HFFc6 (cell line): ENCODE measurements at places on chromosomes 13 and 19.

DNA sequence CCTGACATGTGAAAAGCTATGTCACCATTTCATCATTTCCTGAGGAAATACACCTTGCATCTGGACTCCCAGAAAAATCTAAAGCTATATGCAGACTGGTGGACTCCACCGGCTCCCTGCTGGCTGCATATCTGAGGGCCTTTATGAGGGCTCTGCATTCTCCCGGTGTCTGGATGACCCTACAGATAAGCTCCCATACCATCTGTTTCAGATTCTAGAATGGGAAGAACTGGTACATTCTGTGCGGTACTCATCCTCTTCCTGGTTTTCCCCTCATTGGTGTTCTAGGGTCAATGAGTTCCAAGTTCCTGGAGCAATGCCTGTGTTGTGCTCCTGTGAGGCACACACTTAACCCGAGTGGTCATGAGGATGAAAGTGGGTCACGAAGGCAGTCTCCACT lies 60.4 kb downstream of the COL4A1 start:
- no peak for DNase-seq

GRCh38 chr19:7658219-7658686 lies 10.6 kb upstream of the RETN start:
- DNase-seq, result no peak

- DNase-seq, result peak; percentile 66
Observed at GRCh38 chr13:59746291-59746962, 417.3 kb downstream of the DIAPH3 start.

- no peak for DNase-seq
Observed at GRCh38 chr13:32515246-32515645, 23.3 kb downstream of the N4BP2L2 start.

DNA sequence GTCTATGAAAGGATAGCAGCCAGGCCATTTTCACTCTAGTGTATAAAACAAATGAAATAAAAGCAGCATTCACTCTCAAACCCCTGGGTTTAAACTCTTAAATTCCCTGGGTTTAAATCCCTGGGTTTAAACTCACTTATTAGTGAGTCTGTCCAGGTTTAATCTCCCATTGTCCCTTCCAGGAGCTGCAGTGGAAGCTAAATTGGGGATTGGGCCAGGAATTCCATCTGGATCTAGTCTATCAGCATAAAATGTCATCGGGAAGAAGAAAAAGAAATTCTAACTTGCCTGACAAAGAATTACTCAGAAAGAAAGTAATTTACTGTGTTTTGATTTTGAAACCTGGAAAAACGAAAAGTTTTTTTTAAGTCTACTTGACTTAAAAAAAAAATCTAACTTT lies 54.8 kb downstream of the FRY start:
- no peak for DNase-seq

DNA sequence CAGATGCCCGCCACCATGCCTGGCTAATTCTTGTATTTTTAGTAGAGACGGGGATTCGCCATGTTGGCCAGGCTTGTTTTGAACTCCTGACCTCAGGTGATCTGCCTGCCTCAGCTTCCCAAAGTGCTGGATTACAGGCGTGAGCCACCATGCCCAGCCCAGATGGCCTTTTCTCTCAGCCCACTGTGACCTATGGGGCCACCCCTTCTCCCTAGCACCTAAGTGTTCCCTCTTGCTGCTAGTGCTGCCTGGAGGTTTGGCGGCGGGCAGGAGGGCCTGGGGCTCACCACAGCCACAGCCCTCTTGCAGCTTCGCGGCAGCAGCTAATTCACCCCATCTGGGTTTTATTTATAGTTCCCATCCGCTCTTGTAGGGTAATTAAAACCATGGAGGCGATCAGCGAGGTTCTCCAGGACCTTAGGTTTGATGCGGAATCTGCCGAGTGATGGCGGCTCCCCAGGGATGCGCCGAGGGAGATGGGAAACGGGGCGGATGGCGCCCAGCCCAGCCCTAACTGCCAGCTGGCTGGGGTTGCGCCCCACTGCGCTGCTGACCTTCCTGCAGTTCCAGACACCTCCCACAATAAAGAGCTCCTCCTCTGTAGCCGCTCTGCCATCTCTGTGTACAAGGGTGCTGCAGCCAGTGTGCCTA lies 3.3 kb downstream of the REX1BD start:
- no peak for DNase-seq

- DNase-seq, result no peak
Observed at GRCh38 chr13:71851498-71852409, 15.2 kb downstream of the DACH1 start.

DNA sequence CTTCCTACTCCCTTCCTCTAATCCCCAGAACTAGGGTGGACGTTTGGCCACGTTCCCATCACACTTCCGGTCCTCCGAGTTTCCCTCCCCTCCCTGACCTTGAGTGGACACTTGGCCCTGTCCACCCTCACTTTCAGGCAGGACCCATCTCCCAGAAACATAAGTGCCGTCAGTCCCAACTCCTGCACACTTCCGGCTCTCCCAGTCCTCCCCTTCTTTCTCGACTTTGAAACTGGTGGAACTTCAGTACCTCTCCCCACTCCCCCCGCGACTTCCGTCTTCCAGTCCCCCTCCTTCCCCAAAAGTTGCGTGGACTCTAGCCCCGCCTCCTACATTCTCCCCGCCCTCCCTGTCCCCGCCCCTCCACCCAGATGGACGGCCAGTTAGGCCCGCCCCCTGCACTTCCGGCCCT lies 278 bp upstream of the ZNF274 start:
- DNase-seq, result no peak

DNA sequence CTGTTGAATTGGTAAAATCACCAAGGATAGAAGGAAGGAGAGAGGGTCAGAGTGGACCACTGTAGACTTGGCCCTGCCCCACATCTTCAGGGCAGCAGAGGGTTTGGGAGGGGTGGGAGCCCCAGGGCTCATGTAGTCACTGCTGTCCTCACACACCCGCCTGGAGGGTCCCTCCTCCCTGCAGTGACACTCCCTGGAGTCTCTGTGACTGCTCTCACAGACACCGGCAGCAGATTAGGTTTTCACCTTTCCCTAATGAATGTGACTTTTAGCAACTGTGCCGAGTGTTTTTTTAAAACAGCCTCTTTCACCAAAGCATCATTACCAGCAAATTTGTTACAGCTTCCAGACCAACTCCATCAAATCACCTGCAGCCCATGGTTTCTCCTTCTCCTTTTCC lies 45.7 kb upstream of the CCNE1 start:
- no peak for DNase-seq

- DNase-seq, result no peak
Observed at GRCh38 chr19:16343156-16343555, 18.5 kb downstream of the KLF2 start.

DNA sequence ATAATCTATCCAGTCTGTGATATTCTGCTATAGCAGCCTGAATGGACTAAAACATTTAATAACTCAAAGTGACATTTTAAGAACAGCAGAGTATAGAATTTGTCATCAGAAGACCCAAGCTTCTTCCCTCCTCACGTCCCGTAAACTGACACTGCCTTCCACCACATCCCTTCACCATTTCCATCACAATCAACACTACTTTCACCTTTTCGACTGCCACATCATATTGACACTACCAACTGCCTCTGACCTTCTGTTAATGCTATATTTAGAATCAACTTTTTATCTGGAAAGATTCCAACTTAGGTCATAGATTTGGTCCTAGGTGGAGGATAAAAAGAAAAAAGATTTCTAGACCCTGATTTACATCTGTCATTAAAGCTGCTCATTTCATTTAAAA lies 39.6 kb downstream of the STOML3 start:
- no peak for DNase-seq

DNA sequence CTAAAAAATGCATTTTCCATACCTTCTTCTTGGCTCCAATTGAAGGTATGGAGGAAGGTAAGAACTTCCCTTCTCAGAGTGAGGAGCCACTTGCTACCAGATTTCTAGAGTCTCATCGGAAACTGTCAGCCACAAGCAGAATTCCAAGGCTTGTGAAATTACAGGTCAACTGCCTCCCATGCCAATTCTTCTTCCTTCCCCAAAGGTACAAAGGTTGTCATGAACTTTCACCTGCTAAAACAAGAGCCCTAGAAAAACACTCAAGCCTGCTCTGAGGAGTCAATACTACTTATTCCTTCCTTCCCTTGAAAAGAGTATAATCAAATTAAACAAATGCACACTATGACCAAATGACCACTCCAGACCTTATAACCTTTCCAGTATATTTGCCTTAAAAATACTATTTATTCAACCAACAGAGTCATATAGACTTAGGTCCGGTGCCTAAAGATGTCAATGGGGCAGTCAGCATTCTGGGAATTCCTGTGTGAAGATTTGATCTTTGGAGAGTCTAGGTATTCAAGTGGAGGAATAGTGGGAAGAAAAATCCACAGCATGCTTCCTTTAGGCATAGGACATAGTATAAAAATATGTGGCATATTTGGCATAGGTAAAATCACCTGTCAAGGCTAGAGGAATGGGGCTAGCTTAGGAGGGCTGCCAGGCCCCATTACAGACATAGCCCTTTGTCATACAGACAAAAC lies 539.3 kb downstream of the LIG4 start:
- DNase-seq, result no peak

- DNase-seq, result peak; percentile 86
Observed at GRCh38 chr13:97367016-97367822, 66.8 kb upstream of the RAP2A start.

GRCh38 chr19:28334419-28334818 lies 878.5 kb downstream of the UQCRFS1 start:
- no peak for DNase-seq

GRCh38 chr13:79405501-79405830 lies 589 bp downstream of the RBM26 start:
- no peak for DNase-seq

DNA sequence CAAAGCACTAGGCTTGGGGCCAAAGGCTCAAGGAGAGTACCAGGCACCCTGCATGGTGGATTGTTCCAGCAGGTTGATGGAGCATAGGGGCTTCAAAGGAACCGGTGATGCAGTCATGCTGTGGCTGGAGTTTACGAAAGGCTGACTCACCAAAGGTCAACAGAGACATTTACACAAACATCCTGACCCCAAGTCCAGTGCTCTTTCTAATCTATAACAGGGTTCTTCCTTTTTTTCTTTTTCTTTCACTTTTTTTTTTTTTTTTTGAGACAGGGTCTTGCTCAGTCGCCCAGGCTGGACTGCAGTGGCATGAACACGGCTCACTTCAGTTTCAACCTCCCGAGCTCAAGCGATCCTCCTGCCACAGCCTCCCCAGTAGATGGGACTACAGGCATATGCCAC lies 35.6 kb upstream of the TPTE2 start:
- peak; percentile 38 for DNase-seq

DNA sequence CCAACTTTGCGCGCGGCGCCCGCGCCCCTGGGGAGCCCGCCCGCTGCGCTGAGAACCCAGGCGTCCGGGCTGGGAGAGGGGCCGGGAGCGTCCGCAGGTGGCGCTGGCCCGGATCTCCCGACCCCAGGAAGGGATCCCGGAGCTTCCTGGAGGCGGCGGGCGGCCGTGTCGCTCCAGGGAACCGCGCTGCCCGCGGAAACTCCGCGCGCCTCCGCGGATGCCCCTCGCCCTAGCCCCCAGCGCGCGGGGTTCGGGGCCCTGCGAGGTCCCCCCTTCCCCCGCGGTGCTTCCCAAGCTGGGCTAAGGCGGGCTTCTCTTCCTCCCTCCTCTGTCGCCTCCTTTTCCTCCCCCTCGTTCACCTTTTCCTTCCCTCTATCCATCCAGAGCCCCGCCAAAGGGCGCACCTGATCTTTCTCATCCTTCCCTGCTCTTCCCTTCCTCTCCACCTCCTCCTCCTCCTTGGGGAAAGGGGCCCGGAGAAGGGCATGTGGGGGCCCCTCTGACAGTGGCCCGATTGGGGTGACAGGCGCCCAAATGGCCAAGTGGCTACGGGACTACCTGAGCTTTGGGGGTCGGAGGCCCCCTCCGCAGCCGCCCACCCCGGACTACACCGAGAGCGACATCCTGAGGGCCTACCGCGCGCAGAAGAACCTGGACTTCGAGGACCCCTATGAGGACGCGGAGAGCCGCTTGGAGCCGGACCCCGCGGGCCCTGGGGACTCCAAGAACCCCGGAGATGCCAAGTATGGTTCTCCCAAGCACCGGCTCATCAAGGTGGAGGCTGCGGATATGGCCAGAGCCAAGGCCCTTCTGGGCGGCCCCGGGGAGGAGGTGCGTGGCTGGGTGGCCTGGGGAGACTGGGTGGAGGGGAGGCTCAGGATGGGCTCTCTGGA lies 710 bp downstream of the SHD start:
- no peak for DNase-seq

DNA sequence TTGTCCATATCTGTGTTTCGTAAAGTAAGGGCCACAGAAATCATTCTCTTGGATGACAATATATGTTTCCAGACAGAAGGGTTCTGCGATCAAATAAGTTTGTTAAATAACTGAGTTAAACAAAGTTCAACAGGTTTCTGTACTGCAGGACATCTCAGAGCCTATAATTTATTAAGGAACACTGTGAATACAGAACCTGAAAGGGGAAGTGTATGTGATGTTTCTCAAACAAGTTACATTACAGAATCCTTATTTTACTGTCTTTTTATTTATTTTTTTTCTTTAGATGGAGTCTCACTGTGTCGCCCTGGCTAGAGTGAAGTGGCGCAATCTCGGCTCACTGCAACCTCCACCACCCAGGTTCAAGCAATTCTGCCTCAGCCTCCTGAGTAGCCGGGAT lies 55.4 kb upstream of the GTF2F2 start:
- DNase-seq, result no peak
